ENCODE measurements at places on chromosomes 3 and 15.

- DNase-seq: no peak
Measured at GRCh38 chr3:71425491-71426071, 157.9 kb downstream of the FOXP1 start.

DNA sequence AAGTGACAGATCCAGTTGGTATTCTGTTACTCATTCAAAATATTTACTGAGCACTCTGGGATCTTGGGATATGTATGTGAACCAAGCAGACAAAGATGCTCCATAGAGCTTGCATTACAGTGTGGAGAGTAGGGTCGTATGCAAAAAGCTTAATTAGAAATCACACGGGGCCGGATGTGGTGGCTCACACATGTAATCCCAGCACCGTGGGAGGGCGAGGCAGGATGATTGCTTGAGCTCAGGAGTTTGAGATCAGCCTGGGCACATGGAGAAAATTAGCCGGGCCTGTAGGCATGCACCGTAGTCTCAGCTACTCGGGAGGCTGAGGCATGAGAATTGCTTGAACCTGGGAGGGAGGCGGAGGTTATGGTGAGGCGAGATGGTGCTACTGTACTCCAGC, 68.7 kb upstream of the MB21D2 start:
- DNase-seq: no peak

DNA sequence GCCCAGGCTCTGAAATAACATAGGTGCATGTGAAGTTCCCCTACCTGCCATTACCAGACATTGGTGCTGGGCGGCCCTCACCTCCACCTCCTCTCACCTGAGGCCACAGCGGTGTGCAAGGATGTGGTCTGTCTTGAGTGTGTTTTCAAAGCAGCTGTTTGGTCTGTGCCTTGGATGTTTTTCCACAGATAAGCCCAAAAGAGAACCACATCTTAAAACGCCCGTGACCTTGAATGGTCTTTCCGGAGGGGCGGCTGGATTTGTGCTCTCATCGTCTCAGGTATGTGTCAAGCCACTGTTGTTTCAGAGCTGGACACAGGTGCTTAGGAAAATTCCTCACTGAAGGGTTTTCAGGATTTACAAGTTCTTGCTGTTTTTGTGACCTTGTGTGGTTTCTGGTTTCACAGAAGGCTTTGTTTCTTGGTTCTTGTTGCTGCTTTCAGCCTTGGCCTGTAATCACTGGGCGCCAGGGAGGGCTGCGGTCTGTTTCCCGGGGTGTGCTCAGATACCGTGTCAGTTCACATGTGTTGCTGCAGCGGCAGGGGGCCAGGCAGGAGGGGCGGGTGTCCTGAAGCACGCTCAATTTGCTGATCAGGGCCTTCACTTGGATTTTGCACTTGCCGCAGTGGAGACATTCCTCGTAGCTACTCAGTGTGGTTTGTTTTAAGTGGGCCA, 128.4 kb downstream of the IGF1R start:
- DNase-seq: no peak

DNA sequence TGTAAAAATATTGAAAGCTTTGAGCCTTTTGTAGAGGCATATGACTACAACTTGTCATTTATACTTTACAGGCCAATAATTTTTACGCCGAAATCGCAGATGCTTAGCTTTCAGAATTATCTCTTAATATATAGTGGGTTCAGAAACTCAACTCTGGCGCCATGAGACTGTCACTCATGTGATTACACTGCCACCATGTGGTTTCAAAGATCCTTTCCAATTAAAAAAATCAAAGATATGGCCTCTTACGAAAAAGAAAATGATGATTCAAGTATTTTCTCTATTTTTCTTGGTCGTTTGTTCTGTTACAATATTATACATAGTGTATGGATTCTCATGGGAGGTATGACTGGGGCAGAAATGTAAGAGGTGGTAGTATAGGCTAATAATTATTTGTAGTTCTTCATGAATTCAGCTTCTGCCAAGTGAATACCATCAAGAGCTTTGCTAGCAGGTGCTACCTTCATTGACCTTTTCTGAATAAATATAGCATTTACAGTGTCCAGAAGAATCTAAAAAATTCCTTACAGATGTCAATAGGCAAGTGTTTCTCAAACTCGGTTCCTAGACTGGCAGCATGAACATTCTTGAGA, 751.7 kb upstream of the GOLIM4 start:
- no peak for DNase-seq

DNA sequence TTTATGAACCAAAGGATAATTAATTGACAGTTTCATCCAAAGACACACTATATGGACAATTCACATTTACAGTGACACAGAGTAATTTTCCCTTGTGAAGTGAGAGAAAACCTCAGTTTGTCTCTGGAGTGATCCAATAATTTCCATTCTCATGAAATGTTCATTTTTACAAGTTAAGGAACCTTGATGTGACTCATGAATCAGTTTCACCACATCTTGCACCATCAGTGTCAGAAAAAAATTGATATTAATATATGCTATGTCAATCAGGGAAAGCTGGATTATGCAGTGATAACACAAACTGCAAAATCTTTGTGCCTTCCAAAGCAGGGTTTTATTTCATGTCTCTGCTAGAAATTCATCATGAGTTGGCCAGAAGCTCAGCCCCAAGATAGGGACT, 348.1 kb downstream of the ARPP21 start:
- DNase-seq: no peak

DNA sequence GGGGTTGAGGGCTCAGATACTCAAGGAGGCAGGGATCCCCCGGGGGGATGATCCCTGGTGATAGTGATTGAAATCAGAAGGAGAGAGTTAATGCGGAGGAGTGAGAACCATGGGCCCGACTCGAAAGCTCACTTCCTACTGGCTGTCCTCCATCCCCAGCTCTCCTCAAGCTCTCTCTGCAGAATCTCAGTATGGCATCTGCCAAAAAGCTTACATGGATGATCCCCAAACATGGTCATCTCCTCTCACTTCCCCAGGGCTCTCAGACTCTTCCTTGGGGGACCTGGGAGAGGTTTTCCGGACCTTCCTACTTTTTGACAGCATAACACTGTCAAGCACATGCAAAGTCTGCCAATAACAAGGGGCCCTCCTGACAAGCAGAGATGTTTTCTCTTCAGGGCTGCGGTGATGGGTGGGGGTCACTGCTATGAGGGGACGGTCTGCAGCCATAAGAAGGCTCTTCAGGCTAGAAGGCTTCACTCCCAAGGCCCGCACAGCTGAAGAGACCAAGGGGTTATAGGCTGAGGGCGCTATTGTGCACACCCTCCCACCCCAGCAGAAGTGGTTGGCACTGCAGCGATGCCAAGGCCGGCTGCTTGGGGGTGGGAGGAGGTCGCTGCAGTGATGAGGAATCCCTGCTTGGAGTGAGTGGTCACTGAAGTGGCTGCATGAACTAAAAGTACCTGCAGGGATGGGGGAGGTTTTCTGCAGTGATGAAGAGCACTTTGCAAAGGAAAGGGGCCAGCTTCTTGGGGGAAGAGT, 828 bp upstream of the VWA5B2 start:
- no peak for DNase-seq

DNA sequence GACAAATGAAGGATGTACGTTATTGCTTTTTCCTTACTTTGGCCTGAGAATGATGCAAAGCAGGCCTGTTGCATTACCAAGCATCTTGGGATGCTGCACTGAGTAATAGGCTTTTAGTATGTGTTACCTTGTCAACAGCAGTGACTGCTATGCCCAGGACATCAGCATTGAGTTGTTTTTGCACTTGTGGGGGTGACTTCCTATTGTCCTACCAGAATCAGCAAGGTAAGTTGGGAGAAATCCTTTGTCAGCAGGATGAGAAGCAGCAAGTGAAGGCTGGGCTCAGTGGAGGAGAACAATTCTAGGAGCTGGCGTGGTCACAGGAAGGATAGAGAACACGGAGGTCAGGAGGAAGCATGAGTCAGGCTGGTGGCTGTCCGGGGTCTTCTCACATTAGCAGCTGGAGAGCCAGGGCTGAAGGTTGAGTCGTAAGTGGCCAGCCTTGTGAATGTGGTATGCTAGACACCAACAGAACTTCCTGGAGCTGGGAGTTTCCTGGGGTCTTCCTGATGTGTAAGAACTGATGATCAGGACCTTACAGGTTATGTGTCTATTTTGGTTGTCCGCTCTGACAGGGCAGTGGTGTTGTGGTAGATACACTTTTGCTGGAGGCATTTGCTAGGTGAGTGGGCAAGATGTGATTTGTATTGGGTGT, 142.7 kb downstream of the FNDC3B start:
- no peak for DNase-seq

DNA sequence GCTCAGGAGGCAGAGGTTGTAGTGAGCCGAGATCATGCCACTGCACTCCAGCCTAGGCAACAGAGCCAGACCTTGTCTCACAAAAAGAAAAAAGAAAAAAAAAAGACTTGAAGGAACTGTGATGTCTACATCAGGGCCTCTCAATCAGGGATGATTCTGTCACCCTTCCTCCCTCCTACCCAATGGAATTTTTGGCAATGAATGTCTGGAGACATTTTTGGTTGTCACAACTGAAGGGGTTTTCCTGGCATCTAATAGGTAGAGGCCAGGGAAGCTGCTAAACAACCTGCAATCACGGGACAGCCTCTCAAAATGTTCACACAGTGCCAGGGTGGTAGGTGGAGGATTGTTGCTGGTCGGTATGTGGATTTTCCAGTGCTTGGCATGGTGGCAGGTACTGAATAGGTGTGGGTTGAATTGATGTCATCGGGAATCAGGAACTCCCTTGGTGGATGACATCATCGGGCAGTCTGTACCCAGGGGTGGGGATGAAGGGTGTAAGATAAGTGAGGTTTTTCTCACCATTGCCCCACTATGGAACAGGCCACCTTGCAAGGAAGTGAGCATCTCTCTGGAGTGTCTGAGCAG, 71.3 kb downstream of the MESD start:
- no peak for DNase-seq

- no peak for DNase-seq
Measured at GRCh38 chr3:77026904-77027634, 12.8 kb upstream of the ROBO2 start.

DNA sequence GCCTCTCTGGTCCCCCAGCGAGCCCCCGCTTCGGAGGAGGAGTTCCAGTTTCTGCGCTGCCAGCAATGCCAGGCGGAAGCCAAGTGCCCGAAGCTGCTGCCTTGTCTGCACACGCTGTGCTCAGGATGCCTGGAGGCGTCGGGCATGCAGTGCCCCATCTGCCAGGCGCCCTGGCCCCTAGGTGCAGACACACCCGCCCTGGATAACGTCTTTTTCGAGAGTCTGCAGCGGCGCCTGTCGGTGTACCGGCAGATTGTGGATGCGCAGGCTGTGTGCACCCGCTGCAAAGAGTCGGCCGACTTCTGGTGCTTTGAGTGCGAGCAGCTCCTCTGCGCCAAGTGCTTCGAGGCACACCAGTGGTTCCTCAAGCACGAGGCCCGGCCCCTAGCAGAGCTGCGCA, 3.5 kb downstream of the PML start:
- no peak for DNase-seq

DNA sequence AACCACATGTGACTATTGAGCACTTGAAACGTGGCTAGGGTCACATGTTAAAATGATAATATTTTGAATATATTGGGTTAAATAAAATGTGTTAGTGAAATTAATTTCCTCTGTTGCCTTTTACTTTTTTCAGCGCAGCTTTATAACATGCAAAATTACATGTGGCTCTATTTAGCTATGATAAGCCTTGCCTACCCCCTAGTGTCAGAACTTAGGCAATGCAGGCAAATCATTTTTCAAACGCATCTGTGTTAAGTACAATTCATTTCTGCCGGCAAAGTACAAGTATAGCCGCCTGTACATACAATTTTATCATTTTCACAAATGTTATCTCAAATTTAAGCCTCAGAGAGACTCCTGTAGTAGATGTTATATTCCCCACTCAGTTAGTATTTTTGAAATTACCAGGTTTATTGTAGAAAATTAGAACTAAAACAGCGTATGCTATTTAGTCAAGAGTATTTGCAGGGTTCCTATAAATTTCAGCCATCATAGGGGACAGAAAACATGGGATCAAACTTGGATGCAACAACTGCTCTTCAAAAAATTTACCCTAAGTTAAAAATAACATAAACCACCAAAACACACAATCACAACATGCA, 56.1 kb downstream of the TAFA4 start:
- DNase-seq: no peak

DNA sequence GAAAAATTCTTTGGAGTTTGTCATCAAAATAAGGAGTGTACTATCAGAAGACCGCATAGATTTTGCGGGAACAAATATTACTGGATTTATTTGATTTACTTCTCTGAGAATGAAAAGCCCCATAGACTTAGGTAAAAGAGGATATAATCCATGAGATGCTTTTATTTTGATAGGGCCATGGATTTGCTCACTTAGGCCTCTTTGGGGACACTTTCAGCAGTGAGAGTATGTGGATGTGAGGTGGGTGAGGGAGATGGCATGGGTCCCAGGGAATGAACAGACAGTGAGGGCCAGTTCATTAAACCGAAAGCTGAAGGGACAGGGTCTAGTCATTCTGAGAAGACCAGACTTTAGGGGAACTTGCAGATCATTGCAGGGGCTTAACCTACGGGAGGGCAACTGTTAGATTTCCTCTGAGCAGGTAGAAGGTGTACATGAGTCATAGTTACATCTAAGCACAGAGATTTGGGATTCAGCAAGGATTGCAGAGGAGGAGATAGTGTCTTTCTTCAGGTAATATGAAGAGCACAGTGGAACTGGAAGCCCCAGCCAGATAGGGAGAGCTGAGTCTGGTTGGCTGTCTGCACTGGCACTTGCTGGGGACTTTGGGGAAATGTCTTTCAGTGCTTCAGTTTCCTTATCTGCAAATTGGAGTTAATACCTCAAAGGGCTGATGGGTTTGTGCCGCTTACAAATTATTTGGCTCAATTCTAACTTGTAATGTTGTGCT, 30.8 kb downstream of the SH3GL3 start:
- no peak for DNase-seq

GRCh38 chr3:129039271-129040038, 21.1 kb upstream of the GP9 start:
- no peak for DNase-seq

GRCh38 chr3:94822298-94822697, 759.4 kb downstream of the NSUN3 start:
- no peak for DNase-seq

DNA sequence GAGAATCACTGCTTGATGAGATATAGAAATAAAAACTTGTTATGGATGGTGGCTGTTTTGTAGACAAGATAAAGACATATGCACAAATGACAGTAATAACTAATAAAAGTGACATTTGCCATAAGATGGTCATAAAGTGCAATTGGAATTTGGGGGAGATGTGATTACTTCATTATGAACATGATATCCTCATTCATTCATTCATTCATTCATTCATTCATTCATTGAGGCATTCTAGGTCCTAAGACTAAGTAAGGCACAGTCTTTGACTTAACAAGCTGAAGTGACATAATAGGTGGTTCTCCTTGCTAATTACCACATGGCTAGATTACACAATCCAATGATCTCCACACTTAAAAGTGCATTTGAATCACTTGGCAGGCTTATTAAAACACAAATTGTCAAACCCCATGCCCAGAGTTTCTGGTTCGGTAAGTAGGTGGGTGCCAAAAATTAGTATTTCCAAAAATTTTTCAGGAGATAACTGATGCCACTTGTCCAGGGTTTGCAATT, 18.9 kb downstream of the RAP2B start:
- no peak for DNase-seq

GRCh38 chr3:72134989-72135451, 350.1 kb upstream of the PROK2 start:
- no peak for DNase-seq
